ENCODE measurements at places on chromosomes 12 and 14.

GRCh38 chr14:51228890-51229289 is 11.2 kb upstream of the TMX1 start:
- no peak for DNase-seq

DNA sequence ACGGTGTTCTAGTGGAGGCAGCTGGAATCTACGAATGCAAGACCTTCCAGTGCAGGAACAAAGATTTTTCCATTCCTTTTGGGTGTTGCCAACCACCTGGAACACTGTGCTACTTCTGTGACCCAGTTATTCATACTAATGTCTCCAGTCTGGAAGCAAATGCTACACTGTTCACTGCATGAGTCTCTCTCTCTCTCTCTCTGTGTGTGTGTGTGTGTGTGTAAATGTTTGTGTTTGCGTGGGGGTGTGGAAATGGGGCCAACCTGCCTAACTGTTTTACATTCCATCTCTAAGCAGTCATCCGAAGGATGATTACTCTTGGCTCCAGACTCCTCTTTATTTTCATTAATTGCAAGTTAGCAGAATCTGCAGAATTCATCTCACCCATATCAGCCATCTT is 29.9 kb upstream of the YBX3 start:
- no peak for DNase-seq

DNA sequence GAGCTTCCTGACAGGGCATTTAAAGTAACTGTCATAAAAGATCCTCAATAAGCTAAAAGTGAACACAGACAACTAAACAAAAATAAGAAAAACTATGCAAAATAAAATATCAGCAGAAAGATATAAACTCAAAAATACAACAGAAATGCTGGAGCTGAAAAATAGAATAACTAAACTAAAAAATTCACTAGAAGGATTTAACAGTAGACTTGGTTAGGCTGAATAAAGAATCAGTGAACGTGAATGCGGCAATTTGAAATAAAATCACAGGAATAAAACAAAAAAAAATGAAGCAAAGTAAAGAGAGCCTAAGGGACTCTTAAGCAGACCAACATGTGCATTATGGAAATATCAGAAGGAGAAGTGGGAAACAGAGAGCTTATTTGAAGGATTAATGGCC is 74.6 kb downstream of the EGLN3 start:
- DNase-seq = no peak

- no peak for DNase-seq
These were observed 266.3 kb upstream of the DIO2 start for GRCh38 chr14:80477388-80478160.

DNA sequence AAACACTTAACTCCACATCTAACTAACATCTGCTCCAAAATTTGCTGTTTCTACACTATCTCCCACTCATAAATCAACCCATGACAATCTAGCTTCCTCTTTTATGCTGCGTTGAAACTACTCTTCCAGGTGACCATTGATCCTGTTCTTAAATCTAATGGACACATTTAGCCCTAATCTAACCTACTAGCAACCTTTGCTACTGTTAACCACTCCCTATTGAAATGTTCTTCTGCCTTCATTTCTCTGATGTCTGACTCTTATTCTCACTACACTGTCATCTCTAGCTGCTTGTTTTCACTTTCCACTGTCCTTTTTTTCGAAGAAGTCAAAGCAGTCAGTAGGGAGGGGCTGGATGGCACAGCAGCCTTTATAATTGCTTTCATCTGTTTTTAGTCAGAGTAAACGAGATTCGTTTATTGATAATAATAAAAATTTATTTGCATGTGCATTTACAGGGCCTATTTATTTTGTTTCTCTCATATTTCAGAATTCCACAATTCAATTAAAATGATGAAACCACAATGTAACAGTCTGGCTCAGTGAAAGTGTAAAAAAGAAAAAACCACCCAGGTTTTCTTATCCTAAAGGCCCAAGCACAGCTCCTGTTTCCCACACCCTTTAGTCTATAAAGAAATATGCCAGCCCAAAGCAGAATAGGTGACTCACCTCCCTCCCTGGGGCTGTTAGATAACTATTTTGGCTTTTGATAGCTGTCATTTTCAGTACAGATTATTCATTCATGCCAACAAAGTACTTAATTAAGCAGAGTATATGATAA is 44.9 kb downstream of the ATP2B1 start:
- no peak for DNase-seq

DNA sequence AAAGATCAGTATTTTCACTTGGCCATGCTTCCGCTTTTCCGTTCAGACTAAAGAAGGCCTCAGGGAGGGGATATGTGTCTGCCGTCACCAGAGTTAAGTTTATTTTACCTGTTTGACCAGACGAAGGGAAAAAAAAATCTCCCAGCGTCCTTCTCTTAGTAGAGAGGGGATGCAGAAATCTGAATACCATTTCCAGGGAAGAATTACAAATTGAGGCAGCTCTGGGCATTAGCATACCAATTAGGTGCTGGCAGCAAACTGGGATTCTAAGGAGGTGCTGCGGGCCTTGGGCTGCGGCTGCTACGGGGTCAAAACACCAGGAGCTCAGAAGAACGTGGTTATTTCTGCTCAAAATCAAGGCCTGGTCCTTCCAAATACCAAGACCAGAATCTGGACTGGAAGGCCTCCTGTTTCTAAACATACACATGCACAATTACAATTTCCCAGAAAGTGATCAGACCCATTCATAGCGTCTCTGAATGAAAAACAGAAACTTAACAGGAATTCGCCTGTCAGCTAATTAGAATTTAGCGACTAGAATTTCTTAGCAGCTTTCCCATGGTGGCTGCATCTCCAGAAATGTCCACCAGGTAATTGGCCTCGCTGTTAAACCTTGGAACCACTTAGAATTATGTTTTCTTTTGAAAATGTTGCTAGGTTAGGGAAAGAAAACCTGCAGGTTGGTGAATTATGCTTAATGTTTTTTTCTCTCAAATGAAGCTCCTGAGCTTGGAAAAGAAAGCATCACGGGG is 617.0 kb downstream of the VRK1 start:
- no peak for DNase-seq

DNA sequence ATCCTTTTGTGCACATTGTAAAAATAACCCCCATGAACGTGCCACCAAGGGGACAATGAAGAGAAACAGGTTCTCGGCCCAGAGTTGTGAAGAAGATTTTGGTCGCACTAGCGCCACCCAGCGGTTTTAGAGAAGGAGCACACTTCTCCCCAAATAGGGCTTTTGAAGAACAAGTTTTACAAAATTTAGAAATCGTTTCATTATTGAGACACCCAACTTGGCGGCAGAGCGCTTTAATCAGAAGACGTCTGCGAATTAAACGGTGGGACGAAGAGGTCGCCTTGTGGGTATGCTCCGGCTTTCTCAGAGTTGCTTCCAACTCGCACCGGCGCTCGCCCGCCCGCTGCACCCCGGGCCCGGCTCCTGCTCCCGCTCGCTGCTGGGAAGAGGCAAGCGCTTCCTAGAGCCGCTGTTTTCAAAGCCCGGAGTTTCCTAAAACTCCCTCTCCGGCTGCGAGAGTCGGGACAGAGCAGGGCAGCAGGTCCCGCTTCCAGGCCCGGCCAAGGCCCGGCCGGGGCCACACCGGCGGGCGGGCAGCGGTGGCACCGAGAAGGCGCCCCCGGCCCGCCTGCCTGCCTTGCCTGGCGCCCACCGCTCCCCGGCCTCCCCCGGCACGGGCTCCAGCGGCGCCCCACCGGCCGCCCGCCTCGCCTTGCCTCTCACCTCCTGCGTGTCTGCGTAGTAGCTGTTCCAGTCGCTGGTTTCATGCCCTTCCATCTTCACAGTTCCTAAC is 645 bp downstream of the FOXA1 start:
- peak; percentile 80 for DNase-seq

- DNase-seq = peak; percentile 63
These were observed 28.2 kb upstream of the LRP1-AS start for GRCh38 chr12:57175428-57176138.

DNA sequence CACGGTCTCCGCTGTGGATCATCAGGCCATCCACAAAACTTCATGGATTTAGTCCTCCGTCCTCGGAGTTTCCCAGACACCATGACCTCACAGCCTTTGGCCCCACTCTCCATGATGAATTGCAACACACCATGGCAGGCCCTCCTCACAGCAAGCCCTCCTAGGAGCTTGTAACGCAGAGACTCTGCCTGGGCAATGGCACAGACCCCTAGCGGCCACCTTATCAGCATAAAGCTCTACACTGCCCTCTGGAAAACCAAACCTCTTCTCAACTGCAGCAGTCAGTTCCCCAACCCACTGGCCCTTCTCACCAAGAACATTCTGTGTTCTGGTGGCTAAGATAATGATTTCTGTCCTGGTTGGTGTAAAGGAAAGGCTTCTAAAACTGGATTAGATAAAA is 238.4 kb upstream of the USP15 start:
- DNase-seq = no peak

- DNase-seq = no peak
These were observed 4.5 kb upstream of the GMFB start for GRCh38 chr14:54493293-54493692.

DNA sequence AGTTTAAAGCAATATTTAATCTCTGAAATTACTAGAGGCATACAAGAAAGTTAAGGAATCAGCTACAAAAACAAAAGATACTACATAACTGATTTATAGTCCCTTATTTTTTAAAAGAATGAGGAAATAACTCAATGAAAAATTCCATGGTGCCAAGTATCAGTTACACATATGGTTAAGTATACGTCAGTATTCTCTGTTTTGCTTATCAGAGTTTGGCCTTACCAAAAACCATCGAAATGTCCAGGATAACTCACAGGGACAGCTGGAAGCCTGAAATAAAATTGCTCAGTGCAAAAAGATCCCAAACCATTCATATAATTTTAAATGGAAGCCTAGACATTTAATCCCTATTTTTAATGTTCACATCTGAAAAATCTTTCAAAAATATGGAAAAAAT is 3.6 kb downstream of the CFL2 start:
- no peak for DNase-seq

- DNase-seq = peak; percentile 69
These were observed 61.1 kb downstream of the NCOR2 start for GRCh38 chr12:124506145-124506831.

DNA sequence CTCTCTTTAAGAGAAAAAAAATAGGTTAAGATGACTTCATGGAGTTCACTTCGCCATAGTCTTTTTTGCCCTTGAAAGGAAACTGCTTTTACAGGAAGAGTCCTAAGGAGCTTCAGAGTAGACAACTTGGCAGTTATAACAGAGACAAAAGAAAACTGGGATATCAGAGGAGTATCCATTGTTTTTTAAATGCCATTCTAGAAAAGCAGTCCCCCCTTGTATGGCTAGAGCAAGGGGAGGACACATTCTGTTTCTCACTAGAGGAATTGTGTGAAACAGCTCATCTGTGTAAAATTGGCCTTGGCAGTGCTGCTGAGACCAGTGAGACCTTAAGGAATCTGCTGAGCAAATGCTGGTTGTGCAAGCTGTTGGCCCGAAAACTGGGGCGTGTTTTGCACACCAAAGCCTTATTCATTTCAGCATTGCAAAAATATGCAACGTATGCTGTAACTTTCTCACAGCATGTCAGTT is 128.0 kb downstream of the GPR135 start:
- DNase-seq = no peak

GRCh38 chr14:59358102-59358501 is 107.1 kb downstream of the GPR135 start:
- no peak for DNase-seq

GRCh38 chr12:55717011-55718007 is 1.5 kb downstream of the BLOC1S1 start:
- peak; percentile 63 for DNase-seq

GRCh38 chr12:78628491-78629100 is 236.0 kb upstream of the SYT1 start:
- DNase-seq = no peak

DNA sequence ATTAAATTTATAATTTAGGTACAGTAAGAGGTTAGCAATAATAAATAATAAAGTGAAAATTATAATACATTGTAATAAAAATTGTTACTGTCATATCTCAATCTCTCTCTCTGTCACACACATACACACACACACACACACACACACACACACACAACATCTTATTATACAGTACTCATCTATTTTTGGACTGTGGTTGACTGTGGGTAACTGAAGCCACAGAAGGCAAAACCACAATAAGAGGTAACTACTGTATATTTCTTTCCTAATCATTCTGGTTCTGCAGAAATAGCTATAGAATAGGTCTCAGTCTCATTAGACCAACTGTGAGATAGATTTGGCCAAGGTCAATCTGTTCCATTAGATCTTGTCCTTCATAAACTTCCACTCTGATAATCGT is 33.1 kb upstream of the PTPRO start:
- DNase-seq = no peak

DNA sequence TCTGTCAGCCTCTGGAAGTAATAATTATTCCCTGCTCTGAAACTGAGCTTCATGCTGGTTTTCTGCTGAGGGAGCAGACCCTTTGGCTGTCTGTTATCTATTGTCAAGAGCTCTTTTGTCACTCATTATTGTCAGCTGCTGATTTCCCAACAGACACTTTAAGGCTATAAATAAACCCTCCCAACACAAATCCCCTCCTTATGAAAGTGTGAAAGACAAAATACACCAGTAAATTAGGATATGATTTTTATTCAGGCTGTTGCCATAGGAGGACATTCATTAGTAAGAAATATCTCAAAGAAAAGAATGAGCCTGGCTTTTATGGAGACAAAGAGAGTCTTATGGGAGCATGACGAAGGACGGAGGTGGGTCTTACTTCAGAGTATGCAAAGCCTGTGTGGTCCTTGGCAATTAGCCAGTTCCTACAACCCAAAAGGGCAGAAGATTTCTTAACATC is 180.8 kb downstream of the CRADD start:
- DNase-seq = no peak

DNA sequence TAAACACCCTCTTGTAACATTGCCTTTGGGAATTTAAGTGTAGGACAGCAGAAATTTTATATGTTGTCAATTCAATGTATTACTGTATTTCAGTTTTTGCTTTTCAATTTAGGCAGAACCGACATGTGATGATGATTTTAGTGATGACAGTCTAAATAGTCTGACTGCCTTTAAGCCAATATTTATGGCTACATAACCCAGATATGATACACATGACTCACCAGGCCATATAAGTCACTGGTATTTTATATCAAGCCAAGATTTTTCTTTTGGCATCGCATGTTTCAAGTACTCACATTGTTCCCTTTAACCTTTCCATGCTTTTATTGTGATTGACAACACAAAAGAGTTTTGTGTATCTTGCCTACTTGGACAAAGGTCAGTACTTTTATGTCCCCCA is 13.6 kb upstream of the PPM1A start:
- DNase-seq = no peak

DNA sequence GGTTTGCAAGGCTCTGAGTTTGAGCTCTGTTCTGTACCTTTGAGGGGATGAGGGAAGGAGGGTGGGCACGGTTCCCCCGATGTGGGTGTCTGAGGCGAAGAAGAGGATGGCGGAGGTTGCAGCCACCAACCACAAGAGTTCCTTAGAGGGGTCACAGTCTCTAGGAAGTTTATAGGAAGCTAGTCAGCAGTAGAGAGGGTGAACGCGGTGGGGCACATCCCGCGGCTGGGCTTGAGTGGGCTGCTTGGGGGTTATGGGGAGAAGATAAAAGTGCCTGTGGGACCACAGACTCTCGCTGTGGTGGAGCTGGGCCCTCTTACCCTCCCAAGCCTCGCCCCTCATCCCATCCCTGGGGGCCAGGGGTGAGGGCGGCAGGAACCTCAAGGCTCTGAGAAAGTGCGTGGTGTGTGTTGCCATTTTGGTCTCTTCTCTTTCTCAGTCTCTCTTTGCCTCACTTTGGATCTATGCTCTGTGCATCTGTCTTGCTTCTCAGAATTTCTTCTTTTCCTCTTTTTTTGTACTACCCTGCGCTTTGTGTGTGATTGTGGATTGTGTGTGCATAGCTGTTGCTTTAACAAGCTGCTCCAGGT is 2.7 kb downstream of the CD4 start:
- DNase-seq = no peak

GRCh38 chr12:96482086-96482485 is 7.3 kb upstream of the CFAP54 start:
- DNase-seq = no peak

- DNase-seq = no peak
These were observed 266.7 kb upstream of the HMGA2 start for GRCh38 chr12:65557438-65558181.
